ENCODE measurements at places on chromosomes 2 and 18.

- DNase-seq, result no peak
These were observed 237.0 kb downstream of the ATAD2B start for GRCh38 chr2:23689891-23690290.

DNA sequence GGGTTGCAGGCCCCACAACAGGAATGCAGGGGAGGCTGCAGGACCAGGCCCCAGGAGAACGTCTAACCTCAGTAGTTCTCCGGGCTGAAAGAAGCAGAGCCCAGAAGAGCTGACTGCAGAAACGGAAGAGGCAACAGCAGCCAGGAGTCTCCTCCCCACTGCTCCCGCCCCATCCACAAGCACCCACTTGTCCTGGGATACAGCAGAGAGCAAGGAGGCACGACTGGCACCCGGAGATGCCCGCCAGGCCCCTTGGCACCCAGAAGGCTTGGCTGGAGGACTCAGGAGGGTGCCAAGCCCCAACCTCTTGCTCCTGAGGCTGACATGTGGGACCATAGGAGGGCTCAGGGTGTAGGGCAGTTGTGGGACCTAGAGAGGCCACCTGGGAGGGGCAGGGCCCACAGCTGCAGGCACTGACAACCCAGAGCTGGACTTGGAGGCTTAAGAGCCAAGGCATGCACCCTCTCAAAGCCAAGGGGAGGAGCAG is 29.0 kb upstream of the TNS1 start:
- no peak for DNase-seq

GRCh38 chr2:204205082-204205481 is 268.5 kb downstream of the ICOS start:
- DNase-seq, result no peak

GRCh38 chr2:45823723-45824206 is 172.3 kb downstream of the PRKCE start:
- DNase-seq, result peak; percentile 76

DNA sequence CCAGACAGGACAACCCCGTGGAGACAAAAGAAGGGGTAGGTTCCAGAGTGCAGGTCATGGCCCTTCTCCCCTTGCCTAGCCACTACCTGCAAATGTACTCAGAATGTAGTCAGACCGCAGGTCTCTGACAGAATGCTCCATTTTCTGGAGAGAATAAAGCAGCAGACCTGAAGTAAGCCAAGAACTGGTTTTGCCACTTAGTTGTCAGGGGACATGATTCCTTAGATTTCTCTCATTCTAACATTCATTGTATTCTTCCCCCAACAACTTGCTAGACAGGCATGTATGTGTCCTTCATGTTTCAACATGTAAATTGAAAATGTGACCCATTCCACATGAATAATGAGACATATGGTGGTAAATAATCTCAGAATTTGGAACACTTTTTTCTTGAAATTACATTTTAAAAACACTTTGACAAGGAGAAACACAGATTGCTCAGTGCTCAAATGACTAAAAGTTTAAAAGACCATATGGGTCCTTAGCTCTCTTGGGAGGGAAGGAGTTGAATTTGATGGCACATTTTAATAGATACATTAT is 142.4 kb downstream of the CCBE1 start:
- no peak for DNase-seq
